Choroid plexus epithelial cell (primary cell): ENCODE measurements at places on chromosomes 13 and 19.

DNA sequence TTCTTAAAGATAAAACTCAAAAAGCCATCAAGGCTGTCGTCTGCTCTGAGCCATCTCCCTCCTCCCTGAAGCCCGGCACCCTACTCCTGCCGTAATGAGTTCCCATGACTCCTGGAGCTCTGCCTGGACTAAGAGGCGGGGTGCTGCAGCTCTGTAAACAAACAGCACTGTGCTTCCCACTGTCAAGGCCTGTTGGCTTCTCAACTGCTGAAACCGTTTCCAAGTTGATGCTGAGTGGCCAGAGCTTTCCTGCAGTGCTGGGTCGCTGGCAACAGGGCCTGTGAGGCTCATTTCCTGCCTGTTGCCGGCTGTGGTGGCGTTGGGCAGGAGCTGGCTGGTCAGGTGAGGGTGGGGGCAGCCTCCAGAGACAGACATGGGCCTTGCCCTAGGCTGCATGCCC is 26.7 kb upstream of the ISYNA1 start:
- peak; percentile 98 for DNase-seq

- DNase-seq, result peak; percentile 96
Measured at GRCh38 chr19:18023622-18024251, 15.8 kb downstream of the ARRDC2 start.

DNA sequence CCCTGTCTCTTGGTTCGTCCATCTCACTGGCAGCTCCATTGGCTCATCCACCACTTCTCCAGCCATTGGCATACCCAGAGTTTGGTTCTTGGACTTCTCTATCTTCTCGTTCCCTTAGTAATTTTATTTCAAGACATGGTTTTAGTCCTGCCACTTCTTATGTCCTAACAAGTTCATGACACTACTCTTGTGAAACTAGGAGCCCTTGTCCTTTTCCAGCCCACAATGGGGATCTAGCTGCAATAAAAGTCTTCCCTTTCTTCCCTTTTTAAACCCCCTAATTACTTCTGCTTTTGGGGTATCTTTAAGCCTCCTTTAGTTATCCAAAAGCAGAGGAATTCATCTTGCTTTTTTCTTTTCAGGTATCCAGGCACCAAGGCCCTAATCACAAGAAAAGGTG is 2.9 kb upstream of the RCBTB2 start:
- DNase-seq, result no peak

- peak; percentile 19 for DNase-seq
Measured at GRCh38 chr19:45069056-45069455, 7.2 kb downstream of the ZNF296 start.

GRCh38 chr13:96525715-96526114 is 435.8 kb downstream of the HS6ST3 start:
- no peak for DNase-seq

DNA sequence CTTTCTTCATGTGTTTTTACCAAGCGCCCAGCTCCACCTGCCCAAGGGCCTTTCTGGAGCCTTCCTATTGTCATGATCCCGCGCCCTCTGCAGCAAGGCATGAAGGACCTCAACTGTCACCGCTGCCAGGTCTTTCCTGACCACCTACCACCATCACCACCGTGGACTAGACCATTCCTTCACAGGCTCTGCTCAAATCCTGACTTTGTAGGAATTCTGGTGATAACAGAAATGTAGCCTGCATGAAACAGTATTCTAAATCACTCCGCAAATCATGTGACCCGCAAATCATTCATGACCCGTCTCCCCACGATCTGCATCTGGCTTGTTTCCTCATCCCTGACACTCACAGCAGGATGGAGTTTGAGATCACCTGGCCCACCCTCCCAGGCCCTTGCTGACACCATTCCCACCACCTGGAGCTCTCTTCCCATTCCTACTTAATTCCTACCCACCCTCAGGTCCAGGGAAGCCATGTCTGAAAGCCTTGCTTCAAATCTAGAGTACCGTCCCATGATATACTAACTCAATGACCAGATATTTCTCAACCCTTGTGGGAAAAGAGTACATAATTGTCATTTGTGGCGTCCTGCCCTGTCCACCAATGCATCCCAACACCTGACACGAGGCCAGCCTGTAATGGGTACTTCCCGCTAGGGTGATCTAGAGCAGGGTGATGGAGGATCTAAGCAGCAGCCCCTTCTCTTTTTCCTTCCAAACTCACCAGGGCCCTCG is 1.3 kb downstream of the UBE2S start:
- DNase-seq, result no peak
